ENCODE measurements at places on chromosomes 2 and 18.

DNA sequence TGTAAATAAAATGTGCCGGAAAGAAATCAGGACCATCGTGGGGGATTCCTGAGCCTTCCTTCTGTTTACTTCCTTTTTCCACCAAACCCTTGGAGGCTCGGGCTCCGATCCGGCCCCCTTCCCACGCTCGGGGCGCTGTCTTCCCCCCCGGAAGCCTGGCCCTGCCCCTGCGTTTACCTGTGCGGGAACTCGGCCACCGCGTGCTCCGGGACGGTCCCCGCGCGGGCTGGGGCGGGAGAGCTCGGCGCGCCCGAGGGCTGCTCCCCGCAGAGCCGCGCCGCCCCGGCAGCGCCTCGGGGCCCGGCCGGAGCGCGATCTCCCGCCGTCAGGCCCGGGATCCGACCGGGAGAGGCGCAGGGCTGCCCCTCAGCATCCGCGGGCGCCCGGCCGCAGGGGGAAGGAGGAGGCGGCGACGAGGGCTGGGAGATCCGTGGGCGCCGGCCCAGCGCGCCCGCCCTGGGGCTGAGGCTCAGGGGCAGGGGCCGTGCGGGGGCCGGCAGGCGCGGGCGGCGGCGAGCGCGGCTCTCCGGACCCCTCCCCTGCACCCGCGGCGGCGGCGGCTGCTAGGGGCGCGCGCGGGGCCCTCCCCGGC is 435 bp downstream of the ADCY3 start:
- DNase-seq: no peak

DNA sequence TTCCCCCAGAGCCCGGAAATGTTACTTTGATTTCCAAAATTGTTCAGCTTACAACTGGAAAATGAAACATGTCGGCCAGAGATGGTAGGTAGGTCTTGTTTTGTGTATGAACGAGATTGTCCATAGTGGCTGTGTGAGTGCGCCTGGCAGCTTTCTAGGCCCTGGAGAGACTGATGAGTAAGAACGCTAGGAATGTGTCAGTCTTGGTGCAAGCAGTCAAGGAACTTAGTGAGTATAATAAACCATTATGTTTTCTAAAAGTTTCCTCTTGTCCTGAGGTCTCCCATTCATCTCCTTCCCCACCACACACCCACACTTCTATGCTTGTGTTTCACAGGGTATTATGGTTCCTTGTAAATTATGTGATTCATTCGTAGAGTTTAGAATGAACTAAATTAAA is 234.2 kb downstream of the CDH2 start:
- DNase-seq: no peak

GRCh38 chr2:58923869-58924268 is 682.7 kb upstream of the FANCL start:
- DNase-seq: no peak

DNA sequence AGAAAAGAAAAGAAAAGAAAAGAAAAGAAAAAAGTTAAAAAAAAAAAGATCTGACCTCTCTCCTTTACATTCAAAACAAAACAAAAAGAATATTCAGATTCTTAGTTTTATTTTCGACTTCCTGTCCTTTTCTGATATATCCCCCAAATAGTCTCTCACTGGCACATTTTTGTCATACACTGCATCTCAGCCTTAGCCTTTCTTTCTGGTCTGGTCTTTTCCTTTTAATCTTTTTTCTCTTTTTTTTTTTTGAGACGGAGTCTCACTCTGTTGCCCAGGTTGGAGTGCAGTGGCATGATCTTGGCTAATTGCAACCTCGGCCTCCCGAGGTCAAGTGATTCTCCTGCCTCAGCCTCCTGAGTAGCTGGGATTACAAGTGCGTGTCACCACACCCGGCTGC is 1.6 kb upstream of the RIOK3 start:
- DNase-seq: no peak

GRCh38 chr2:175823002-175823706 is 178.9 kb downstream of the LNPK start:
- no peak for DNase-seq

DNA sequence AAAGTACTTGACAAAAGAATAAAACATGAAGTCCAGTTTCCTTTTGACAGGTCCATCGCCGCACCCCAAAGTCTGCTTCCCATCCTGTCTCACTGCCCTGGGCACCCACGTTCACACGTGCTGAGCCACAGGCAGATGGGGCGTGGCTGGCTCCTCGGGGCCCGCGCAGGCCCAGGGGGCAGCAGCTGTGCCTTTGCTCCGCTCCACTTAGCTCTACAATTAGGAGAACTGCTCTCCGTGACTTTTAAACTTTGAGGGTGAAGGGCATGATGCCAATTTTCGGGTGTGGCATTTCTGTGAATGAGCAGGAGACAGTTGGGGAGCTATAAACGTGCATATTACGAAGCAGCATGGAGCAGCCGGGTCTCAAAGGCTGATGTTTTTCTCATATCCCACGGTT is 152.4 kb downstream of the TDRD15 start:
- no peak for DNase-seq

DNA sequence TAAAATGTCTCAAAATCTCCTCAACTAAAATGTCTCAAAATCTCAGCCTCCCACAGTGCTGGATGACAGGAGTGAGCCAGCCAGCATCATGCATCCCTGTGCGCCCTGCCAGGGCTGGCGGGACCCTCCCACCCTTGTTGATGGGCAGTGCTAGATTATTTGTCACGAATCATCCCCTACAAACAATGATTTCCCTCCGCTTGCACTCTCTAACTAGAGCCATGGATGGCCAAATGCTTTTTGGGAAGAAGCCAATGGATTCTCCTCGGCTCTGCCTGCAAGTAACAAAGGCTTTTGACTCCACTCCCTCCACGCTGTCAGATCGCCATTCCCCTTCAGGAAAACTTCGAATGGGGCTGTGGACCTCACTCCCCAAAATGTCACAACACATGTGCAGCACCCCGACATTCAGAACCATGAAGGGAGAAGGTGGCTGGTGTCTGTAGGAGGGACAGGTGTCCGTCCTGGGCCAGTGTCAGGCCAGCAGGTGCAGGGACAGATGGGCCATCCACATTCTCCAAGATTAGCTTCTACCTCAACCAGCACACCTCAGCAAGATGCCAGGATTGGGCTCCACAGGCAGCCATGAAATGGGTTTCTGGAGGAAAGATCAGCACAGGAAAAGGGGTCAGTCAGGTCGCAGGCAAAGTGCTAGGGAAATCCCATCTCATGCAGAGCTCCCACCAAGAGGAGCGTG is 11.5 kb downstream of the AMER3 start:
- DNase-seq: no peak

DNA sequence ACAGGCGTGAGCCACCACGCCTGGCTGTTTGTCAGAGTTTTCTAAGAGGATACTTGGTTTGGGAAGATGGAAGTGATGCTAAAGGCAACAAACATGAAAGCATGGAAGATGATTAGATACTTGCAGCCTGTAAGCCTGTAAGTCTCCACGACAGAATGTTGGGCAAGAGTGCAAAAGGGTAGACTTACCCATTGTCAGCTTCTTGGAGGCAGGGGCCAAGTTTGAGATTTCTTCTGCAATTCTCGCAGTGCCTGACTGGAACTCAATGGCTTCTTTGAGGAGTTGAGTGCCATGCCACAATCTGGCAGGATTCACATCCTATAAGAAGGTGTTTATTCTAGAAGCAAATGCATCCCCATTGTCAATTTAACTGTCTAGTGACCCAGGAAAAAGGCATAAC is 70.1 kb upstream of the EFEMP1 start:
- no peak for DNase-seq

DNA sequence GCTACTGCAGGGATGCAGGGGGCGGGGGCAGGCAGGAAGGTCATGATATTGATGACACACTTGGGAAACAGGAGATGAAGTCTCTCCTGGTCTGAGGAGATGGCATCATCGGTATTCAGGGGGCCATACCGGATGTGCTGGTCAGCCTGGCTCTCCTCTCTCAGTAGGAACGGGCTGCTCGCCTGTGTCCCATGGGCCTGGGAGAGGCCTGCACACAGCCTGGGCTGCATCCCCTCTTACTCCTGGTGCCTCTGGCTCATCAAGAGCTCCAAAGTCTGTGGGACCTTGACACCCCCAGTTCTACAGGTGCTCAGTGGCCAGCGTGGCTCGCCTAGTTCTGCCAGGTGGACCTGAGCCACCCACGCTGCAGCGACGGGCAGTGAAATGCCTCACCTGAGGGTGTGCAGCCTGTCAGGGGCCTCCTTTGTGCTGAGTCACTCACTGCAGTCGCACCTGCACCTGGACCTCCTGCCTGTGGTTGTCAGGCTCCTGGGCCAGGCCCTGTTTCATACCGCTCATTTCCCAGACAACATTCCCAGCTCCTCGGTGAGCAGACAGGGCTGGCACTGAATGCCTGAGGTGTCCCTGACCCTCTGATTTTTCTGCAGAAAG is 18.6 kb upstream of the CNDP1 start:
- DNase-seq: no peak

DNA sequence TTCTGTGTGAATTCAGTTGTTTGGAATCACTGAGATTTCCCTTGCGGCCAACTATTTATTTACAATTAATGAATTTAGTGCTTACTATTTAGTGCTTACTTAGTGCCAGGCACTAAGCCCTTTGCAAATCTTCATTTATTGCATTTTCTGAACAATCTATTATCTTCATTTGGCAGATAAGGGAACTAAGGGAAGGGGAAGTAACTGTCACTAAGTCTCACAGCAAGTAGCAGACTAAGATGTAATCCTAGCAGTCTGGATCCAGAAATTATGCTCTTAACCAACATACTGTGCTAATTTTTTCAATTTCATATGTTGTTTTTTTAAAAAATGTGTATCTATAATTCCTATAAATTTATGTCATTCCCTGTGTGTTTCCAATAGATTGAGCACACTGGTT is 214.4 kb upstream of the EPC2 start:
- DNase-seq: no peak

DNA sequence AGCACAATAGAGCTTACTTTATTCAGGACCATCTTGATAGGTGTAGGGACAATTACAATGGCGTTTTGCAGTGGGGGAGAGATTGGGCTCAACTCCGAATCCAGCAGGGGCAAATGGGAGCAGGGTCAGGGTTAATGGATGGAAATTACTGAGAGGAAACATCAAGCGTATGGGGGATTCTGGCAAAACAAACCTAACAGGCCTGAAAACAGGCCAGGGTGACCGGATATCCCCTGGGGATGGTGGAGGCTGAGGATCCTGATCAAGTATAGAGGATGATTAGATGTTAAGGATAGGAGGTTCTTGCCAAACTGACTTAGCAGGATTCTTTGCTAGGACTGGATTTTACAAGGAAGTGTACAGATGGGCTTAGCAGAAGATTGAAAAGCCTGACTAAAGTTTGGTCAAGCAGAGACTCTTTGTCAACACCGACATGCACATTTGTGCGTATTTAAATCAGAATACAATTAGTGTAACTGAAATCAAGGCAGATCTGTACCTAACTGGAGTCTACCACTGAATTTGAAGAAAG is 54.5 kb upstream of the GPR45 start:
- DNase-seq: no peak

DNA sequence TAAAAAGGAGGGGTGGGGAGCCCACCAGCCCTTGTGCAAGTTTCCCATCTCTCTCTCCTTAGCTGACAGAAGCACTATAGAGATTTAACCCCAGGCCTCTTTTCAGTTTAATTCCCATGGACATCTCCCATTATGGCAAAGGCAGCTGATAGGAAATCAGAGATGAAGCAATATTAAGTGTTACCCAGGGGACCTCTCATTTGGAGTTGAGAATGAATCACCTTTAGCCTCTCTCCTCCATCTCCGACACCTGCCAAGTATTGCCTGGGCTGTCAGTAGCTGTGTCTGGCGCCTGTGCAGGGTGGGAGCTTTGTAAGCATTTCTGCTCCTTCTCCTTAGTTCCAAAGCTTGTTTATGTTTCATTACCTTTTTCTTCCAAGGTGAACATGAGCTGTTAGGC is 109.0 kb downstream of the AQP4 start:
- no peak for DNase-seq

DNA sequence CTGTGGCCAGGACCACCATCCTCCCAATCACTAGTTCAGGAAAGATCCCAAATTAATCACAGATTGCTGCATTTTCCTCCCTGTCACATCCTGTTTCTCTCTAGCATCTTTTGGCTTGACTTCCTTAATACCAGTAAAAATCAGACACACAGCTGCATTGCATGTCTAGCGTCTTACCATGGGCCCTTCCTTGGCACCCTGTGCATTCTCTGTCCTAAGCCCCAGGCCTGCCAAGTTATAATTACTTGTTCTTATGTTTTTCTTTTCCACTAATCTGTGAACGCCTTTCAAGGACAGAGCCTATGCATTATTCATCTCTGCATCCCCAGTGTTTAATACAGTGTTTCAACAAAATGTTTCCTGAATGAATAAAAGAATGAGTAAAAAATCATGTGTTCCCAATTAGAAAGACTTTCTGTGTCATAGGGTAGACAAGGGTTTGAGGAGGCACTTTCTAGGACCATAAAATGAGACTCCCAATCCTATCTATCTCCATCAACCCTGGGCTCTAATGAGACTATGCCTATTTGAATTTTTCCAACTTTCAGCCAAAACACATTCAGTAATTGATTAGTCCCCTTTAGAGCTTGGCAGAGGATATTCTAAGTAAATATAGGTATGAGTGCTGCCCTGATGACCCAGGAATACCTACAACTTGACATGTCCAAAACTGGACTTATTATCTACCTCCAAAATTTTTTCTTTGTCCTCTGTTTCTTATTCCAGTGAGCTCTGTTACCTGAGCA is 10.3 kb upstream of the NT5C1B start:
- DNase-seq: no peak

GRCh38 chr2:127058246-127058953 is 48.6 kb downstream of the BIN1 start:
- DNase-seq: no peak

DNA sequence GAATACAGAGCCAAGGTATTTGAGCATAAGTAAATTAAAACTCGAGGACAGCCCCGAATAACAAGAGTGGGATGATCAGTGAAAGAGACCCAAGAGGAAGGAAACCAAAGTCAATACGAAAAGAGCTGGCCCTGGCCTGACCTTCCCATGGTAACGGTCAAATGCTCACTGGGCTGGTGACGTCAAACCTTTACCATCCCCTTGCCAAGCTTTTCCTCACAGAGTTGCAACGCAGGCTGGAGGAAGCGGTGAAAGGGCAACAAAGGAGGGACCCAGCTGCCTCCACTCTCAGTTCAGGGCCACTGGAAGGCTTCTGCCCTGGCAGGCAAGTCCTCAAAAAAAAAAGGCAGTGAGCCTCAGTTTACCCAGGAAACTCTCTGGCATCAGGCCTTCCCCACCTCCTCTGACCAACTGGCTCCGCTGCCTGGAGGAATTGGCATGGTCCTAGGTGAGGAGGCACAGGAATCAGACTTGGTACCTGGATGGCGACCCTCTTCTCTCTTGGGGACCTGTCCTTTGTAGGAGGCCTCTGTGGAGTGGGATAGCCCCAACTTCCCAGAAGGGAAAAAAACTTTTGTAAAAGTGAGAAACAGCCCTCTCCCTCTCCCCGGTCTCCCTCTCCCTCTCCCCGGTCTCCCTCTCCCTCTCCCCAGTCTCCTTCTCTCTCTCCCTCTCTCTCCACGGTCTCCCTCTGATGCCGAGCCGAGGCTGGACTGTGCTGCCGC is 212.4 kb downstream of the ANAPC1 start:
- DNase-seq: no peak

- no peak for DNase-seq
Observed at GRCh38 chr18:22557168-22557941, 139.6 kb upstream of the CTAGE1 start.
